Stimulated activated CD4-positive, alpha-beta T cell treated with anti-CD3 and anti-CD28 coated beads, TNF-alpha, amount 100 ng/mL, for 1 hour (primary cell): ENCODE measurements at places on chromosomes 13 and 19.

DNA sequence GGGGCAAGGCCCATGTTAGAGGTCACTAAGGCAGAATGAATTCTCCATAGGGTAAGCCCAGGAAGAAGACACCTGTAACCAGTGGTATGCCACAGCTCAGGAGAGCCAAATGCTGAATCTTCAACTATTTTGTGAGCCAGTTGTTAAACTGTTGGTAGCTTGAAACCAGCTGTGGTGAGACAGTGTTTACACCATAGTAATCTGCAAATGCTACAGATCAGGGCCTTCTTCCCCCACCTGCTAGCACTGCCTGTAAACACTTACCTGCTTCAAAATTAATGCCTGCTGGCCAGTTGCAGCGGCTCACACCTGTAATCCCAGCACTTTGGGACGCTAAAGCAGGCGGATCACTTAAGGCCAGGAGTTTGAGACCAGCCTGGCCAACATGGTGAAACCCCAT, 12.1 kb downstream of the FBXL12 start:
- no peak for DNase-seq

GRCh38 chr13:107799001-107799400, 416.3 kb downstream of the LIG4 start:
- DNase-seq = no peak

DNA sequence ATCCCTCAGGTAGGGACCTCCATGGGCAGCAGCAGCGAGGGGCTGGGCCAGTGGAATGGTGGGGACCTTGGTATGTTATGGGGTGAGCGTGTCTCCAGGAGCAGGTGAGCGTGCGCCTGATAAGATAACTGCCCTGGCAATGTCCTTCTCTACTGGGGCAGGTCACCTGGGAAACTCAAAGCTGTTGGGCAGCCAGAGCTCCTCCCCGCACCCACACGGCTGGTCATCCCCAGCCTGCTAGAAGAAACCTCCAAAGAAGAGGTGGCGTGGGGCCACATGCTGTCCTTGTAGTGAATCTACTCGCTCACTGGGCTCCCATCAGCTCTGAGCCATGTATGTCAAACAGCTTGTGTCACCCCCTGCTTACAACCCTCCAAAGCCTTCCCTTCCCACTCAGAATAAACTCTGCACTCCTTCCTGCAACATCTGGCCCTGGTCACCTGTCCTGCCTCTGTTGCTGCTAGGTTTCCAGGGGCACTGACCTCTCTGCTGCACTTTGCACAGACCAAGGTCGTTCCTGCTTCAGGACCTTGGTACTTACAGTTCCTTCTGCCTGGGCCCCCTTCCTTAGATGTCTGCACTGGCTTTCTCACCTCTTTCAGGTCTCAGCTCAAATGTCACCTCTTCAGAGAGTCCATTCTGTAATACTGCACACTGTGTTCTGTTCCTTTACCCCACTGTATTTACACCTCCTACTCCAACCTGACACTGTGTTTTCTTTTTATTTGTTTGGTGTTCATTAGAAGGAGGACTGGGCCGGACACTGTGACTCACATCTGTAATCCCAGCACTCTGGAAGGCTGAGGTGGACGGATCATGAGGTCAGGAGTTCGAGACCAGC, 1.8 kb upstream of the ATP4A start:
- no peak for DNase-seq

DNA sequence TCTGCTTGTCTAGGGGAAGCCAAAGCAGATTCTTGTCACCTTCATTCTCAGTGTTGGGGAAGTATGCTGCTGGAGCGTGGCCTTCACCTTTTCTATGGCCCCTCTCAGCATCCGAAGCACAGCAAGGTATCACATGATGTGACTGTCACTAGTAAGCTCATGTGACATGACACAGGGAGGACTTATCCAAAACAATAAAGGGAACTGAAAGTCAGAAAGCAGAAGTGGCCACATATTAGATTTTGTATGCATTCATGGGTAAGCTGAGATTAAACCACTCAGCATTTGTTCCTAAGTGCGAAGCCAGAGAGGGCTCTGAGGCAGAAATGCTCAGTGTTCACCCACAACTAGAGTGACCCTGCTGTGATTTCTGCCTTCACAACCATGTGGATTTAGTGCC, 72.8 kb upstream of the PCDH8 start:
- no peak for DNase-seq

- no peak for DNase-seq
These were observed 131.8 kb upstream of the PEG3 start for GRCh38 chr19:56972291-56972841.

DNA sequence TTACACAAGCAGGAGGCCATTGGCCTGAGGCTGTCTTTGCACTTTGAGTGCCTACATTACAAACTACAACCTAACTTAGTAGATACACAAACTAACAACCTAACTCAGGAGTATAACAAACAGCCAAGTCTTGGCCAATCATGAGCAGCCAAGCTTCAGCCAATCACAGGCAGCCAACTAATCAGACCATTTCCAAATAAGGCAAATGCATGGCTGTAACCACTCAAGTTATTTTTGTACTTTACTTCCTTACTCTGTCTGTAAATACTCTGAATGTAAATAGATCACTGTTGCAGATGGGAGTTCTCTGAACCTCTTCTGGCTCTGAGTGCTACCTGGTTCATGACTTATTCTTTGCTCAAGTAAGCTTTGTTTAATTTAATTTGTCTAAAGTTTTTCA, 748.1 kb upstream of the SGCG start:
- DNase-seq = no peak
